T-helper 1 cell treated with Interleukin-12 subunit alpha and Interleukin-12 subunit beta and Interleukin-4 antibody, amounts not matched to agents 30 ng/mL and 1 ng/mL, for 36 hours (primary cell): ENCODE measurements at places on chromosomes 1 and 21. TPM values are rescaled to one million over a fixed set of nuclear protein-coding genes. Genes with fewer than 3 reads are reported as not detected.

Gene ATXN7L2
- 11.3 and 13.0 TPM in 2 replicates for total RNA-seq

Gene LDLRAD2
- total RNA-seq: not detected in 2 replicates

Gene DNASE2B
- total RNA-seq: not detected in 2 replicates

Gene ERG
- total RNA-seq: not detected in 2 replicates

Gene RWDD3
- 16.2 and 16.3 TPM in 2 replicates for total RNA-seq

Gene STPG1
- 6.2 and 7.1 TPM in 2 replicates for total RNA-seq

Gene PLXNA2
- total RNA-seq: 0.44 and 0.98 TPM in 2 replicates

Gene HSPG2
- total RNA-seq: 3.9 and 4.0 TPM in 2 replicates

Gene ZNF593OS
- total RNA-seq: not detected in 2 replicates

Gene MCOLN3
- 12.0 and 12.3 TPM in 2 replicates for total RNA-seq

Gene FAM110D
- not detected in 2 replicates for total RNA-seq

Gene WDTC1
- total RNA-seq: 31.6 and 33.2 TPM in 2 replicates

Gene SPRR2B
- not detected in 2 replicates for total RNA-seq

Gene VANGL1
- 15.9 and 16.1 TPM in 2 replicates for total RNA-seq

Gene CSF3R
- total RNA-seq: 0.95 and 1.1 TPM in 2 replicates

Gene CITED4
- 14.1 and 16.7 TPM in 2 replicates for total RNA-seq

Gene CYP4X1
- total RNA-seq: not detected in 2 replicates

Gene RHBG
- not detected in 2 replicates for total RNA-seq

Gene SPRR2E
- not detected in 2 replicates for total RNA-seq

Gene RIMKLA
- 2.2 and 2.5 TPM in 2 replicates for total RNA-seq

Gene APCS
- total RNA-seq: not detected in 2 replicates

Gene HOOK1
- 2.9 and 3.5 TPM in 2 replicates for total RNA-seq

Gene DNAJC28
- 0.15 and 0.17 TPM in 2 replicates for total RNA-seq

Gene BRINP2
- total RNA-seq: 0.27 TPM in 1 of 2 replicates, not detected in the other

Gene GJA4
- 0.25 and 0.46 TPM in 2 replicates for total RNA-seq

Gene OR2L5
- total RNA-seq: not detected in 2 replicates

Gene CFHR1
- total RNA-seq: not detected in 2 replicates

Gene FCRL4
- not detected in 2 replicates for total RNA-seq

Gene NR1I3
- not detected in 2 replicates for total RNA-seq

Gene SYDE2
- 0.39 and 0.64 TPM in 2 replicates for total RNA-seq

Gene NCF2
- total RNA-seq: 25.8 and 28.1 TPM in 2 replicates

Gene CLK2
- total RNA-seq: 88.4 and 91.1 TPM in 2 replicates

Gene VWA5B1
- total RNA-seq: not detected in 2 replicates

Gene NID1
- 0.10 and 0.17 TPM in 2 replicates for total RNA-seq

Gene OR2L3
- not detected in 2 replicates for total RNA-seq

Gene GJC2
- 0.88 and 1.0 TPM in 2 replicates for total RNA-seq
